Mammary epithelial cell (primary cell): ENCODE measurements at places on chromosomes 16 and 17. TPM values are rescaled to one million over a fixed set of nuclear protein-coding genes. Genes with fewer than 3 reads are reported as not detected.
A peak's percentile ranks its signal among the peaks of the same experiment; 100 is the strongest.

- no peak for DNase-seq
Observed at GRCh38 chr17:72053449-72053848, 67.4 kb upstream of the SOX9 start.

- no peak for DNase-seq
Observed at GRCh38 chr16:21145738-21146137, 4.9 kb downstream of the DNAH3 start.

- peak; percentile 99 for DNase-seq
Observed at GRCh38 chr16:50396761-50397535, 28.2 kb upstream of the BRD7 start.

The TNRC6C gene
- 2.7 TPM for total RNA-seq

The GP2 gene
- total RNA-seq = not detected

The EMC8 gene
- total RNA-seq = 45.8 and 48.3 TPM in 2 replicates

The SEPTIN12 gene
- total RNA-seq = not detected

The TEX19 gene
- total RNA-seq = not detected in 2 replicates

The OR3A3 gene
- total RNA-seq = not detected

The KRTAP4-6 gene
- total RNA-seq = not detected in 2 replicates
